Caki2 (cell line): ENCODE measurements at places on chromosomes 11 and 22. TPM values are rescaled to one million over a fixed set of nuclear protein-coding genes. Genes with fewer than 3 reads are reported as not detected.

Gene SCGB1A1
- total RNA-seq, result not detected in 2 replicates

Gene BLID
- total RNA-seq, result not detected in 2 replicates

Gene VSIG2
- total RNA-seq, result not detected in 2 replicates

Gene BACE1
- 4.5 and 7.4 TPM in 2 replicates for total RNA-seq

Gene SUSD2
- total RNA-seq, result not detected in 2 replicates

Gene ANAPC15
- total RNA-seq, result 29.1 and 35.5 TPM in 2 replicates

Gene GSTT2B
- total RNA-seq, result 0.81 and 2.5 TPM in 2 replicates

Gene PGA5
- not detected in 2 replicates for total RNA-seq

Gene CPSF7
- 24.5 and 44.8 TPM in 2 replicates for total RNA-seq

Gene MYEOV
- total RNA-seq, result 101 and 122 TPM in 2 replicates

Gene MAP6
- total RNA-seq, result not detected in 2 replicates

Gene FADS3
- total RNA-seq, result 86.2 and 95.6 TPM in 2 replicates

- DNase-seq, result no peak
These were observed 110.0 kb upstream of the GAL start for GRCh38 chr11:68574308-68574707.

- DNase-seq, result peak; percentile 69
These were observed 69.2 kb downstream of the SCUBE1 start for GRCh38 chr22:43273902-43274484.

- no peak for DNase-seq
These were observed 291.4 kb downstream of the ST3GAL4 start for GRCh38 chr11:126646701-126647557.

DNA sequence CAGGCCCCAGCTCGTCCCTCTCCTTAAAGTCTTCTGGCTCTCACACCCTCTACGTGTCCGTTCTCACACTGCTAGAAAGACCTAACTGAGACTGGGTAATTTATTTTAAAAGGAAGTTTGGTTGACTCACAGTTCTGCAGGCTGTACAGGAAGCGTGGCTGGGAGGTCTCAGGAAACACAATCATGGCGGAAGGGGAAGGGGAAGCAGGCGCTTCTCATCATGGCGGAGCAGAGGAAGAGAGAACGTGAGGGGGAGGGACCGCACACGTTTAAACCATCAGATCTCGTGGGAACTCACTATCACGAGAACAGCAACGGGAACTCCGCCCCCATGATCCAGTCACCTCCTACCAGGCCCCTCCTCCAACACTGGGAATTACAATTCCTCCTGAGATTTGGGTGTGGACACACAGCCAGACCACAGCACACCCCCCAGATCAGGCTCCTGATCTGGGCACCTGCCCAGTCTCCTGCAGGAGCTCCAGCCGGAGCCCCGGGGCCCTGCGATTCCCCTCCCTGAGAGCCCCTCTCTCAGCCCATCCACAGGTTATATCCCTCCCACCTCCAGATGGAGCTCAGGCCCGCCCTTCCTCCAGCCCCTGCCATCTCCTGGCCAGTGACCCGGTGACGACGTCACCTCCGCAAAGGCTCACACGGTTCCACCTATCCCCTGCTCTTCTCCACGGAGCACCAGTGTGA is 170.2 kb downstream of the BRD1 start:
- DNase-seq, result no peak

DNA sequence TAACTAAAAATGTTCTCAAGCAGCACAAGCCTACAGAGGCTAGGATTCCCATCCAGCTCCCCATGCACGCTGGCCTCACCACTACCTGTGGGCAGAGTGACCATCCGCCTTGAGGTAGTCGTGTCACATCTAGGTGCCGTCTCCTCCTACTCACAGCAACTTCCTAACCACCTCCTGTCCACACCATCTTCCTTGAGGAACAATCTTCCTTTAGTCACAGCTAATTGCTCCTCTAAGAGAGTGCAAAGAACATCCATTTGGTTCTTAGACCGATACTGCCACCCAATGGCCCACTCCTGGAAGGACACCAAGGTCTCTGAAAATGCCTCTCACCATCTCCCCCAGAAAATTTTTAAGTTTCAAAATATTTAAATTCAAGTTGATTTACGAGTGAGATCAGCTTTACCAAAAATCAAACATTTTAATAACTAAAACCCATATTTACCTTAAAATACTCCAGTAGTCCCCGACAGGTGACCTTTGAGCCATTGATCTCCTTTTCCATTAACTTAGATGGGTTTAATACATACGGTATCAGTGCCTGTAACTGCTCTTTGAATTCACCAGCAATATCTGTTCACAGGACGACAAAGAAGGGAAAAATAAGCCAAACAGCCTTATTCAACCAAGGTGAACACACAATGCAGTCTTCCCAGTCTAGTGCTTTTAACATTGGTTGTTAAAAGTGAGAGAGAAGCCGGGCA is 21.7 kb upstream of the PLAAT3 start:
- peak; percentile 65 for DNase-seq

DNA sequence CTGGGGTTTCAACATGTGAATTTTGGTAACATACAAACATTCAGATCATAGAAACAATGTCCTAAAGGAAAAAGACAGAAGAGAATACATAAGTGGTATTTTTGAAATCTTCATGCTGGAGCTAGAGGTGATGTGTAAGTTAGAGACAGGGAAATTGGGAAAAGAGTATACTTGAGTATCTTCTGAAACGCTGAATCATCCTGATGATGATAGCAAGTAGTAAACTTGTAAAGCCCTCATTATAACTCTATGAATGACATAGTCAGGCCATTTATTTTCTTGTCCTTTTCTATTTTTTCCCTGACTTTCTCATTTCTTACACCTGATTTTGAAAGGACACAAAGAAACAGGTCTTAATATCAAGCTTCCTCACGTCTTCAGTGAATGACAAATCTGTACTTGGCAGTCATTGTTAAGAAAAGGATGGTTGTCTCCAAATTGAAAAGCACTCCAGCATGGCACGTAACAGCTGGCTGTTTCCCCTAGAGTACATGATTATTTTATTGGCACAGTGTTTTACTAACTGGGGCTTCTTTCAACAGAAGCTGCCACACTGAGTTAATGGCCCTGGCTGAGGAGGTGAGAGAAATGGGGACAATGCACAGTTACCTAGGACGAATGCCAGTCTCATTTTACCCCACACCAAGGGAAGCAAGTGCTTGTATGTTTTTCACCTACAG is 140.7 kb upstream of the CTSC start:
- no peak for DNase-seq

DNA sequence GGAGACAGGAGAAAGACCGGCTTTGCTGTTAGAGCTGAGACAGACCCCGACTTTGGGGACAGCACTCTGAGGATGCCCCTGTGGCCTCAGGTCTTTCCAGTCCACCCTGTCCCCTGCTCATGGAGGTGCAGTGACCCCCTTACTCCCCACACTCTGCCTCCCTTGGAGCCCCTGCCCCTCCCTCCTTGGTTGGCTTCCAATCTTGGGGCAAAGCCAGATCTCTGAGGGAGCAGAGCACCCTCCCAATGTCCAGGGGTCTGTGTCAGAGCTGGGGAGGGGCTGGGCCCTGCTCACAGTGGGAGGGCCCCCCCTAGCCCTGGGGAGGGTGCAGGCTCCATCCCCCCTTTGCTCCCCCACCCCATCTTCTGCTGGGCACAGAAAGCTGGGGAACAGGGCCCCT is 50.0 kb downstream of the IGLL1 start:
- DNase-seq, result no peak

- no peak for DNase-seq
These were observed 868.7 kb upstream of the CHORDC1 start for GRCh38 chr11:91091563-91091962.

GRCh38 chr11:110148775-110149744 is 55.9 kb downstream of the ZC3H12C start:
- peak; percentile 74 for DNase-seq

GRCh38 chr11:24709928-24710565 is 213.2 kb downstream of the LUZP2 start:
- no peak for DNase-seq

GRCh38 chr11:45458269-45458668 is 172.1 kb upstream of the SYT13 start:
- no peak for DNase-seq

DNA sequence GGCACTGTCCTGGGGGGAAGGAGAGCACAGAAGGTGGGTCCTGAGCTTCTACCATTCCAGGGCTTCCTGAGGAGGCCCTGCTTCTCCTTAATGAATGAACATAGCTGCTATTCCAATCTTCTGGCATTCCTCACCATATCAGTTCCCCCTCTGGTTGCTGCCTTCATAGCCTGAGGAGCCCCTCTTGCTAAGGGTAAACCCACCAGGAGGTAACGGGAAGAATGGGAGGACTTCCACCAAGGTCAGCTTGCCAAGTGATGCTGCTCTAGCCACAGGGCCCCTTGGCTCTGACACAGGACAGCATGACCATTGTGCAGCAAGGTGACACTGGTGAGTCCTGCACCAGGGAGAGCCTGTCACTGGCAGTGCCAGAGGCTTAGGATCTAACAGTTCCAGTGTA is 1022.5 kb downstream of the TBC1D22A start:
- DNase-seq, result no peak

DNA sequence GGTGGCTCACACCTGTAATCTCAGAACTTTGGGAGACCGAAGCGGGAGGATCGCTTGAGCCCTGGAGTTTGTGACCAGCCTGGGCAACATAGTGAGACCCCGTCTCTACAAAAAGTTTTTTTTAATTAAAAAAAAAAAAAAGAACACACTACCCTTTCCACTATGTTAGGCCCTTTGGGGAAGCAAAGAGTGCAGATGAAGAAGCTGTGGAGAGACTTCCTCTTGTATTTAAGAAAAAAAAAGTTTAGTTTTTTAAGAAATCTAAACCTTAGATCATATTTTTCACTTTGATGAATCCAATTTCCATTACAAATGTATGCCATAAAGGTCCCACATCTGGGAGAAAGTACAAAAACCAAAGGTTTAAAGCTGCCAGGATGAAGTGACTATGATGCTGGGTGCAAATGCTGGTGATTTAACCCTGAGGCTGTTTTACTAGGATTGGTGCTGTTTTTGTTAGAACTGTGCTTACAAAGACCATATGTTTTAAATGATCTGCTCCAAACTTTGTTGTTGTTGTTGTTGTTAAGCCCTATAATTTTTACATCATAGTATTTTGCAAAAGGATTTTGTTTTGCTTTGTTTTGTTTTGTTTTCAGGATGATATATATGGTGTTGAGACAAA is 28.9 kb upstream of the ACER3 start:
- no peak for DNase-seq

GRCh38 chr11:117444256-117444655 is 116.6 kb downstream of the CEP164 start:
- no peak for DNase-seq

- no peak for DNase-seq
These were observed 8.3 kb upstream of the SLC39A13 start for GRCh38 chr11:47399860-47400767.

DNA sequence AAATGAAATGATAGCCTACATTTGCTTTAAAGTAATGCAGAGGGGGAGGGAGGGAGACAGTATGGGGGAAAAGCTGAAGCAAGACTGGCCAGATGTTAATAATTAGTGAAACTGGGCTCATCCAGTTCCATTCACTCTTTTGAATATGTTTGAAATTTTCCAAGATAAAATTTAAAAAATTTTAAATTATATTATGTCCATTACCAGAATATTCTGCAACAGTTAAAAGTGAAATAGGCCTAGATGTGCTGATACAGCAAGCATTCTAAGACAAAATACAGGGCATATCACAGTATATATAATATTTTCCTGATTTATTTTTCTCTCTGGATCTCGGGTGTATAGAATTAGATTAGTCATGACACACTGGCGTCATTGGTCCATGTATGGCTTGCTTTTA is 13.6 kb upstream of the ZNRF3 start:
- no peak for DNase-seq

DNA sequence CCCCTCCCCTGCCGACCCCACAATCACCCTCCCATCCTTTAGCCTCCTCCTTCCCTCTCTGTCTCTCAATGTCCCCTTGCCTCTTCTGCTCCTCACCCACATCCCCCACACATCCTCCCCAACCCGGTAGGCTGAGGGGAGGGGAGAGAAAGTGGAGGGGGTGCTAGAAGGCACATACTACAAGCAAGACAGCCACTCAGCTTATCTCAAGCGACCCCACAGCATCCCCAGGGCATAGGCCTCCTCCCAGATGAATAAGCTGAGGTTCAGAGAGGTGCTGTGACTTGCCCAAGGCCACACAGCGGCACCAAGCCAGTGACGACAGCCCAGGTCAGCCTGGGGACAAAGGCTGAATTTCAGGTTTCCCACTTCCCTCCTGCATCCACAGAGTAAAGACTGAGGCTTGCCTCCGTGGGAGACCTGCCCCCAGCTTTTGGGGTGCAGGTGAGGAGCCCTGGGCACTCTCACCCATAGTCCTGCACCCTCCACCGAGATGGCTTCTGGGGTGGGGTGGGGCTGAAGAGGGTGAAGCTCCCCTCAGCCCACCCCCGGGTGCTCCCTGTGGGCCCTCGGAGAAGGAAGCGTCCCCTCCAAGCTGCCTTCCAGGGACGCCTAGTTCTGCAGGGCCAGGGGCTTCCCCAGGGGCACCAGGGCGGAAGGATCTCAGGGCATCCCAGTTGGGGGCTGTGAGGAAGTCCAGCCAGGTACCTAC is 511 bp downstream of the RAC2 start:
- no peak for DNase-seq

DNA sequence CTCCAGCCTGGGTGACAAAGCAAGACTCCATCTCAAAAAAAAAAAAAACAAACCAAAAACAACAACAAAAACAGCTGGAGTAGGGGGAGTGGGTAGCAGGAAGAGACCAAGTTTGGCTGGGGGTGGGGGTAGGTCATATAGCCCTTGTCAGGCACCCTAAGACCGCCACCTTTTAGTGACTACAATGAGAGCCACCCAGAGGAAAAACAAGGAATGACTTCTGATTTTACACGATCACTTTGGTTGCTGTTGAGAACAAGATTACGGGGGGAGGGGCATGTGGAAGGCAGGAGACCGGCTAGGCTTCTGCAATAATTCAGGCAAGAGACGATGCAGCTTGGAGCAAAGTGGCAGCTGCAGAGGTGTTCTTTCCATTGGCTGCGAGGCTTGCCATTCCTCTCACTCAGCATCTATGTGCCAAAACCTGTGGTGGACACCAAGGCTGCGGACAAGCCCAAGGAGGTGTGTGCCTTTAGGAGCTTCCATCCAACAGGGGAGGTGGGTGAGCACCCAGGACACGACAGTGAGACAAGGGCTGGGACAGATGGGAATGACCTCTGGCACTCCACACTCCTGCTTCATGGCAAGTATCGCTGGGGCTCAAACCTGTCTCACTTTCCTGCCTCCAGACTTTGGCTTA is 1.7 kb downstream of the RPS19BP1 start:
- no peak for DNase-seq

- DNase-seq, result no peak
These were observed 1025.1 kb downstream of the BRD1 start for GRCh38 chr22:48802576-48802975.
